Naive B cell (primary cell): ENCODE measurements at places on chromosomes 6 and 20. TPM values are rescaled to one million over a fixed set of nuclear protein-coding genes. Genes with fewer than 3 reads are reported as not detected.

DNA sequence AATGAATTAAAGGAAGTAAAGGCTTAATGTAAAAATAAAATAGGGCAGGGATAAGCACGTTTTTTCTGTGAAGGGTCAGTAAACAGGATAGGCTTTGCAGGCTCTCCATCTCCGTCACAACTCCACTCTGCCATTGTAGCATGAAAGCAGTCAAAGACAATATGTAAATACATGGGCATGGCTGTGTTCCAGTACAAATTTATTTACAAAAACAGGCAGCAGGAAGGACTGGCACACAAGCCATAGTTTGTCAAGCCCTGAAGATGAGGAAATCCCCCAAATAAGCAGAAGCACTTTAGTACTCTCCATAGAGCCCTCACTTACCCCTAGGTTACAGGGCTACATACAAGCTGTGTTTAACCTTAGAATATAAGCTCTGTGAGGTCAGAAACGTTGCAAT, 8.9 kb upstream of the FBXO9 start:
- DNase-seq, result no peak

- no peak for DNase-seq
Observed at GRCh38 chr20:34693414-34693813, 10.7 kb upstream of the TP53INP2 start.

GRCh38 chr20:37381621-37382471, 35.9 kb downstream of the SRC start:
- no peak for DNase-seq

DNA sequence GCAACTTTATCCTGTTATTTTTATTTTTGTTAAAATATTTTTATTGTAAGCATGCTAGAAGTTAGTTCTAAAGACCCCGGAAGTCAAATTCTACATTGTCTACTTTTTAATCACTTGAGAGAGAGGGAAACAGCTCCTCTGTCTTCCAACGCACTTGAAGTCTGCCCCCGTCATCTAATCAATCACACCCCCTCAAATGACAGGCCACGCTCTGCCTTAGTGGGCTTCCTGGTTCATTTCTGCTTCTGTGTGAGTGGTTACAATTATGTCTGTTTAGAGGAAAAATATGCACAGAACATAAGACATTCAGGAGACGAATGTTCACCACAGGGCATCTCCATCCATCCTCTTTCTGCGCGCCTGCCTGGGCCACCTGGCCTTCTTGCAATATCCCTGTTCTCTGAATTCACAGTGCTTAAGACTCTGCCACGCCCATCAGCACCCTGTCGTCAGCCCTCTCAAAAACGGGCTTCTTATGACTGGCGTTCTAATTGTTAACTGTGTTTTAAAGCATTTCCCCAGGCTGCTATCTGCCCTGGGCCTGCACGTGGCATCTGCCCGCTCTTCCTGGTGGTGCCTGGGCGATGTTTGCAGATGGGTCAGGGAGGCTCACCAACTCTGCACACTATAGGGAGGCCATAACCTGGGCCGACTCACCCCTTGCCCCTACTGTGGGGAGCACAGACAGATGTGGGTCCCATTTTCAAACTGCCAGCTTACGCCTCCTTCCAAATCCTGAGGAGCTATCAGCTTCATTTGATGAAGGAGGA, 15.4 kb downstream of the DACT2 start:
- DNase-seq, result no peak

DNA sequence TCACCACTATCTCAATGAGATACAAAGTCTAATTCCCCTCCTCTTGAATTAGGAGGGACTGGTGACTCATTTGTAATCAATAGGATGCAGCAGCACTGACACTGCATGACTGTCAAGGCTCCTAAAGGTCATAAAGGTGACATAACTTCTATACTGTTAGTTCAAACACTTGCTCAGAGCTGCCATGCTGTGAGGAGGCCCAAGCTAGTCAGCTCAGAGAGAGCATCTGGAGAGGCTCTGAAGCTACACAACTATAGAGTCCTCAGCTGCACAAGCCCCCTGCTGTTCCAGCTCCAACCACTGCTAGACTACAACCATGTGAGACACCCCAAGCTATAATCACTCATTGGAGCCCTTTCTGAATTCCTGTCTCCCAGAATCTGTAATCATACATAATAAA, 17.0 kb upstream of the HEY2 start:
- DNase-seq, result no peak

- no peak for DNase-seq
Observed at GRCh38 chr6:108656836-108657235, 96.1 kb downstream of the FOXO3 start.

PRICKLE4 gene
- polyA plus RNA-seq, result not detected

GRCh38 chr20:20417876-20418676, 50.2 kb downstream of the INSM1 start:
- no peak for DNase-seq

GRCh38 chr6:70551566-70551965, 15.2 kb upstream of the SDHAF4 start:
- no peak for DNase-seq

DNA sequence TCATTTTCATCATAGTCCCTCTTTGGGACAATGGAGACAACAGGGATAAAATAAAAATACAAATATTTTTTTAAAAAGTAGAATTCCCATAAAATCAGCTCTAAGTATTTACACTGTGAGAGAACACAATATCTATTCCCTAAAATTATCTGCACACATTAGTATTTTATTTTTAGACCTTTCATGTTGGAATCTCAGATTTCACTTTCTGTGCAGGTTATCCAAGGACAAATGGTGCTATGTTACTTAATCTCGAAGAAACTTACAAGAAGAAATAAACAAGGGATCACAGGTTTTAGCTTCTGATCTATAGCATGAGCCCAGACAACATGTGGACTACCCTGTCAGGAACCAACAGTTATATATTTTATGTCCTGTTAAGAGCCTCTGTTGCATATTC, 23.0 kb upstream of the LYRM2 start:
- no peak for DNase-seq

GRCh38 chr6:8006208-8006607, 58.0 kb downstream of the BLOC1S5 start:
- DNase-seq, result peak; percentile 14

RAB44 gene
- polyA plus RNA-seq, result not detected

DHX16 gene
- 4.2 TPM for polyA plus RNA-seq

DNA sequence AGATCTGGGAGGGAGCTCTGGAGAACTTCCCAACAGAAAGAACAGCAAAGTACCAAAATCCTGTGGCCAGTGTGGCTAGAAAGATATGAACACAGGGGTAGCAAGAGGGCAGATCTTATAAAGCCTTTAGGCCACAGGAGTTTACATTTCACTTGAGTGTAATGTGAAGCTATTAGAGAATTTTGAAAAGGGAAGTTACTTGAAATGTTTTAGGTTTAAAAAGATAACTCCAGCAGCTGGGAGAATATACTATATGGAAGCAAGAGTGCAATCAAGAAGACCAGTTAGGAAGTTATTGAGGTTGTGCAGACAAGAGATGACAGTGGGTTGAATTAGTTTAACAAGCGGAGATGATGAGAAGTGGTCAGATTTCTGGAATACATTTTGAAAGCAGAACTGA, 7.9 kb downstream of the SUPT3H start:
- DNase-seq, result no peak

DNA sequence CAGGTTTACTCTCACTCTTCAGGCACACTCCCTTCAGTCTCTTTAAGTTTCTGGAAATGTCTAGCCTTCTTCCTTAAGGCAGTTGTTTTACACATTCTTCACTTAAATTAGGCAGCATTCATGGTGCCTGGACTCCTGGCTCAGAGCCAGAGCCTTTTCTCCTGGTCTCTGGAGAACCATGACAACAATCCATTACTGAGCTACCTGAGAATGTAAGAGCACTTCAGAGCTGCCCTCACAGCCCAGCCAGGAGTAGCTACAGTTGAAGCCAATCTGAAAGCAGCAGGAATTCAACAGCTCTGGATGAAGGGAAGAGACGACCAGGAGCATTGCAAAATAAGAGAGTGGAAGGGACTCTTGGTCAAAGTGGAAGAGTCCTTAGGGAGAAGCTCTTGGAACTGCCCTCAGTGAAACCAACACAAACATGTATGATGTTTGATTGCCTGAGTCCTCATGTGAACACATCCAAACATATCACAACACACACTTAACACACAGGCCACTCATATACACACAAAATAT, 416.8 kb upstream of the SPTLC3 start:
- no peak for DNase-seq

DNAAF9 gene
- 3.0 TPM for polyA plus RNA-seq

DNA sequence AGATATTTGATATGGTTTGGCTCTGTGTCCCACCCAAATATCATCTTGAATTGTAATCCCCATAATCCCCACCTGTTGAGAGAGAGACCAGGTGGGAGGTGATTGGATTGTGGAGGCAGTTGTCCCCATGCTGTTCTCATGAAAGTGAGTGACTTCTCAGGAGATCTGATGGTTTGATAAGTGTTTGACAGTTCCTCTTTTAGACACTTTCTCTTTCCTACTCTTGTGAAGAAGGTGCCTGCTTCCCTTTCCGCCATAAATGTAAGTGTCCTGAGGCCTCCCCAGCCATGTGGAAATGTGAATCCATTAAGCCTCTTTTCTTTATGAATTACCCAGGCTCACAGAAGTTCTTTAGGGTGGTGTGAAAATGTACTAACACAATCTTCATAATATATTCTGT, 1404.0 kb upstream of the ADGRB3 start:
- no peak for DNase-seq

KCNK5 gene
- not detected for polyA plus RNA-seq
